NCI-H1092 (cell line): ENCODE measurements at places on chromosomes 5 and 9.

DNA sequence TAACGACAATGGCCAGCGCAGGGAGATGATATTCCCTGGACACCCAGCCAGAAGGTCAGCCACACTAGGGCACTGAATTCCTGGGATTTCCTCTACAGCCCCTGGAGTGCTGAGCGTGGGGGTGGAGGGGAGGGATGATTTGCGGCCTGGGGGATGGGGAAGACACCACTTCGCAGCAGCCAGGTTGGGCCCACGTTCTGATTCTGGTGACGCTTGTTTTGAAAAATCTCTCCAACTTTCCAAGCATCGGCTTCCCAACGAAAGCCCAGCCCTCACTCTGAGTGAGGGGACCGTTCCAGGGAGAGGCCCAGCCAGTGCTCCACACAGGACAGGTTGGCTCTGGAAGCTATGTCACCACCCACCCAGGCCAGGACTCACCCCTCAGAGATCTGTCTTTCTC is 5.4 kb downstream of the GFPT2 start:
- DNase-seq: no peak

- DNase-seq: no peak
Measured at GRCh38 chr5:116631147-116631546, 56.5 kb upstream of the SEMA6A start.

DNA sequence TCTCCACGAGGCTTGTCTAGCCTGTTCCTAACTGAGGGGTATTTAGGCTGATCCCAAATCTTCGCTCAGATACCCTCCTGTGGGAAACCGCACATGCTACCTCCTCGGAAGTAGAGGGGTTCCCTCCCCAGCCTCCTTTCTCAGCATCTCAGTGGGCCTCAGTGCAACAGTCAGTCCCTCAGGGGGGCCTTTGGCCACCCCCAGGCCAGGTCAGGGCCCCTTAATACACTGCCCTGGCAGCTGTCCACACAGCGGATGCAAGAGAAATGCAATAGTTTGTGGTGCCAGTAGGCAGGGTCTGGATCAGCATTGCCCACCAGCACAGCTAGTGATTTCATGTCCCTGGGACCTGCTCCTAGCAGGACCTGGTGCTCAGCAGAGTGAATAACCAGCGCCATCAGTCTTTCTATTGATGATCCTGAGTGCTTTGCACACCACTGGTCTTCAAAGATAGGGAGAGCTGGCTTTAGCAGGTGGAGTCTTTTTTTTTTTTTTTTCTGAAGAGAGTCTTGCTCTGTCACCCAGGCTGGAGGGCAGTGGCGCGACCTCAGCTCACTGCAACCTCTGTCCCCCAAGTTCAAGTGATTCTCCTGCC is 7.5 kb downstream of the PLPP7 start:
- no peak for DNase-seq

- DNase-seq: no peak
Measured at GRCh38 chr5:157180374-157181264, at the start of gene ITK. Gene ITK (plus strand): TSS chr5:157180840. CDS start chr5:157180978, 138 bp downstream.

DNA sequence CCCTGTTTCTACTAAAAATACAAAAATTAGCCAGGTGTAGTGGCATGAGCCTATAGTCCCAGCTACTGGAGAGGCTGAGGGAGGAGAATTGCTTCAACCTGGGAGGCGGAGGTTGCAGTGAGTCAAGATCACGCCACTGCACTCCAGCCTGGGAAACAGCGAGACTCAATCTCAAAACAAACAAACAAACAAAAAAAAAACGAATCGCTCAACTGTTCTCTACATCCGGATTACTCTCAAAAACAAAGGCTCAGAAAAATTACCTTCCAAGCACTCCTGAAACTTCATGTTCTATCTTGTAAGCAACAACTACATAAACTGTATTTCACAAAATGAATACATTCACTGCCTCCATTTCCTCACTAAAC is 14.0 kb downstream of the UBAP2 start:
- no peak for DNase-seq

GRCh38 chr5:88364991-88365390 is 96.3 kb upstream of the TMEM161B start:
- DNase-seq: no peak

- no peak for DNase-seq
Measured at GRCh38 chr9:129231022-129231739, 53.1 kb upstream of the IER5L start.

GRCh38 chr9:27835746-27836145 is 262.5 kb upstream of the C9orf72 start:
- DNase-seq: no peak

GRCh38 chr5:42779083-42779482 is 22.5 kb downstream of the CCDC152 start:
- DNase-seq: no peak

DNA sequence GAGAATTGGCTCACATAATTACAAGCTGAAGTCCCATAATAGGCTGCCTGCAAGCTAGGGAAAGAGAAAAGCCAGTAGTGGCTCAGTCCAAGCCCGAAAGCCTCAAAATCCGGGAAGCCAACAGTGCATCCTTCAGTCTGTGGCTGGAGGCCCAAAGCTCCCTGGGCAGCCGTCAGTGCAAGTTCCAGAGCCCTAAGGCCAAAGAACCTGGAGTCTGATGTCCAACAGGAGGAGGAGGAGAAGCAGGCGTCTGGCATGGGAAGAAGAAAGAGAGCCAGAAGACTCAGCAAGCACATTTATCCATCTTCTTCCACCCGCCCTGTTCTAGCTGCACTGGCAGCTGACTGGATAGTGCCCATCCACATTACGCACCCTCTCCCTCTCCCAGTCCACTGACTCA is 213.4 kb downstream of the GAS1 start:
- DNase-seq: no peak

- no peak for DNase-seq
Measured at GRCh38 chr5:8633696-8634095, 764.7 kb downstream of the MTRR start.

- DNase-seq: peak; percentile 36
Measured at GRCh38 chr9:2570615-2571479, 50.7 kb upstream of the VLDLR start.
